ENCODE measurements at places on chromosomes 7 and 10.

DNA sequence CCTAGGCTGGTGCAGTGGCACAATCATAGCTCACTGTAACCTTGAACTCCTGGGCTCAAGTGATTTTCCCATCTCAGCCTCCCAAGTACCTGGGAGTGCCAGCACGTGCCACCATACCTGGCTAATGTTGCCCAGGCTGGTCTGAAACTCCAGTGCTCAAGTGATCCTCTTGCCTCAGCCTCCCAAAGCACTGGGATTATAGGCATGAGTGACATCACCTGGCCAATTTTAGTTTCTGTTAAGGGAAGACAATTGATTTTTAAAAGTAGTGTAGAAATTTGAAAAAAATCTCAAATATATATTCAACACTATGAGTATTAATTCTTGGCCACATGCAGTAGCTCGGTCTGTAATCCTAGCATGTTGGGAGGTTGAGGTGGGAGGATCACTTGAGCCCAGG lies 121.9 kb upstream of the RHEB start:
- DNase-seq: no peak

DNA sequence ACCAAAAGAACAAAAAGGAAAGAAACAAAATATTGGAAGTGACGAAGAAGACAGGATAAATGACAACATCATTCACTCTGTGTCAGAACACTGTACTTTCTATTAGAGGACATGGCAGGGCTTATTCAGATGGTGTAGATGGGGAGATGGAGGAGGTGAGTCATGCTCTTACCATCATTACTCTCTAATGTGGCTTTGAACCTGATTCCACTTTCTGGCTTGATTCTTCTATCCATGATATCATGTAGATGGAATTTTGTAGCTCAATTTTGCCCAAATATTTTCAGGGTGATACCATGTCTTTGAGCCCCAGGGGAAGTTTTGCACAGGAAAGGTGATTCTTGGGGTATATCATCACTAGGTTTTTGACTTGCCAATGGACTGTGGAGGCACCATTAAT lies 91.7 kb downstream of the CFAP58 start:
- no peak for DNase-seq

GRCh38 chr10:92678206-92678605 lies 11.5 kb upstream of the HHEX start:
- no peak for DNase-seq

DNA sequence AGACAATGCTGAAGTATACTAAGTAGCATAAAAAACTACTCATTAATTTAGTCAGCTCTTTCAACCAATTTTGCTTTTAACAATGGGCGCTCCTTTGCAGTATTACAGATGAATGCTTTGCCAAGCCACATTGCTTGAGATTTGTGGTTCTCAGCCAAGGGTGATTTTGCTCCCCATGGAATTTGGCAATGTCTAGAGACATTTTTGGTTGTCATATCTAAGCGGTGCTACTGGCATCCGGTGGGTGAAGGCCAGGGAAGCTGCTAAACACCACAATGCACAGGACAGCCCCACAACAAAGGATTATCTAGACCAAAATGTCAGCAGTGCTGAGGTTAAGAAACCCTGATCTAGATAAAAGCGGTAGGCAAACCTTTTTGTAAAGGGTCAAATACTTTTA lies 112.0 kb downstream of the UBE2H start:
- no peak for DNase-seq

GRCh38 chr7:114710499-114710898 lies 211.4 kb upstream of the MDFIC start:
- DNase-seq: no peak

DNA sequence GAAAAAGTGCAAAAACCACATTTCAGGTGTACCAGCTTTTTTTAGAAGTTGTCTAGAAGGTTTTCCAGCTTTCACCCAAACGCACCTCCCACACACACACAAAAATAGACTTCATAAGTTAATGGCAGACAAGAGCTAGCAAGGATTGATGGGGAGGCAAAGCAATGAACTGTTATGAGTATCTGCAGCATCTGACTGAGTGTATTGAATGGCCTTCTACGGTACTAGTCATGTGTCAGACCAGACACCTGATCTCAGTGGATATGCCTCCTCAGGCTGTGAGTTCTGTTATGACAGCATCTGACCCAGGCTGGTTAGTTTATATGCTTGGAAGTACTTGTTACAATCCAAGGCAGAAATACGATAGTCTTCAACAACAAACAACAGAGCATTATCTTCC lies 406.1 kb upstream of the AUTS2 start:
- DNase-seq: no peak

- no peak for DNase-seq
Observed at GRCh38 chr10:22338931-22339330, 6.4 kb upstream of the SPAG6 start.

DNA sequence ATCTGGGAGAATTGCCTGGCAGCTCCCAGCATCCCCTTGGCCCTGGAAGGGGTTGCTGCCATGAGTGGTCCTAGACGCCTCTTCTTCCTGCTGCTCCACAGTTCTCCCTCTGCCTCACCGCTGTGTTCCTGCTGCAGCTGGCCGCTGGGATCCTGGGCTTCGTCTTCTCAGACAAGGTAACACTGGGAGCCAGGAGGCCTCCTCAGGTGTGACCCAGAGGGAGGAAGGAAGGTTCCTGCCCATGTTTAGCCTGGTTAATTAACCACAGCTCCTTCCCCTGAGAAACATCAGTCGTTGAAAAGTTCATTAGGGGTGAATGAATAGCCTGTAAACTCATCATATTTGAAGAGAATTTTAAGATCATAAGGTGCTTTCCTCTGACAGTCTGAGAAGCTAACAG lies 18.2 kb downstream of the TSPAN33 start:
- no peak for DNase-seq

GRCh38 chr10:87671139-87671815 lies 11.6 kb downstream of the PAPSS2 start:
- no peak for DNase-seq

DNA sequence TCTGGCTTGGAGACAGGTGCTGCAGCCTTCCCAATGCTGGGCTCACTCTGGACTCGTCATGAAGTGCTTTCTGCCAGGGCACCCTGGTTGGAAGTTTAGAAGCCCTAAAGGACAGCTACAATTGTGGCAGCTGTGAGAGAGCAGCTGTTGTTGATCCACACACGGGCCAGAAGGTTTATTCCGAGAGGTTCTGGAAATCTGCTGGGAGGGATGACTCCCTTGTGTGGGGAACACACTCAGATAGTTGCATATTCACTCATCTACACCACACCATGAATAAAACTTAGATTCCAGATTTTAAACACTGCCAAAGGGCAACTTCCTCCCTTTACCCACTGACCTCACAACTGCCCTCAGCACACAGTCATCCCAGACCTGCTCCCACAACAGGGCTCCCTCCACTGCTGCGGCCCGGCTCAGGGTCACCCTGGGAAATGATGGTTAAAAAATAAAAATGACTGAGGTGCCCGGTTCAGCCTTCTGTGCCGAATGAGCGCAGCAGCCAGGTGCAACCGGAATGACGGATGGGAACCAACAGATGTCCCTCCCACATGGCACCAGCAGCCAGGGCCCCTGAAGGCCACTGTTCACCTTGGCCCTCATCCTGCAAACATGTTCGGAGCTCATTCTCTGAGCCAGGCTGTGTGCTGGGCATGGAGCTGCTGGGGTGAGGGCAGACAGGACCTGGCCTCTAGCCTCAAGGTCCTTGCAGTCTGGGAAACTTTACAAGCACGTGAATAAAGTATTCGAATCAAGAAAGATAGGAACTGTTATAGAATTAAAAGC lies 40.2 kb downstream of the ASB13 start:
- DNase-seq: no peak

DNA sequence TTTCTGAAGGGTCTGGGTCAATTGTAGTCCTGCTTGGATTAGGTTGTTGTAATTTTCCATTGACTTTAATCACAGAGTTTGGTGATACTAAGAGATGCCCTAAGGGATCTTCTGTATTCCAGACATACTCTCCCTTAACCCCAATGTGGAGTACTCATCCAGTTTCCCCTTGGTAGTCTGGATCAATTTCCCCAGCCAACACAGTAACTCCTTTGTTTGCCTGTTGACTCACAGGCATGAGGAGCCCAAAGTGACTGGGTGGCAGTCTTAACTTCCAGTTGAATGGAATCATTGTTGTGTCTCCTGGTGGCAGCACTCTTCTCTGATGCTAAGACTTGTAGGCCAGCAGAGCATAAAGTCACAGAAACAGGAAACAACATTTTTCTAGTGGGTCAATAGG lies 41.5 kb upstream of the PIK3CG start:
- no peak for DNase-seq

- DNase-seq: no peak
Observed at GRCh38 chr10:60224066-60224705, 165.5 kb downstream of the ANK3 start.

DNA sequence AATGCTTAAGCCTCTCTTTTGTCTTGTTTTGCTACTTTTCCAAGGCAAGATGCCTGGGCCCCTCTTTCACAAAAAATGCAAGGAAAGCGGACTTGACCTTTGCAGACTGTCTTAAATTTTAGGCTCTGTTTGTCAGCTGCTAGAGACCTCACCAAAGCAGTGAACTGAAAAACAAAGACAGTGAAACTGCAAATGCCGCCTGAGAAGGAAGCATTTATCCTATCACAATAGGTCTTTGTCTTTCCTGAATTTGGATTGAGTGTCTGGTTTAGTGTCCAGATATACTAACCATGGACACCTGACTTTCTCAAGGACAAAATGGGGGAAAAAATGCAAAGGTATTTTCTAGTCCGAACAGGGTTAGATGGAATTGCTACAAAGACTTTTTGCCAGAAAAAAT lies 256.9 kb downstream of the INHBA start:
- peak; percentile 35 for DNase-seq

- DNase-seq: no peak
Observed at GRCh38 chr10:44325596-44326307, 59.1 kb downstream of the CXCL12 start.

GRCh38 chr10:123175389-123176387 lies 21.5 kb downstream of the BUB3 start:
- DNase-seq: no peak

DNA sequence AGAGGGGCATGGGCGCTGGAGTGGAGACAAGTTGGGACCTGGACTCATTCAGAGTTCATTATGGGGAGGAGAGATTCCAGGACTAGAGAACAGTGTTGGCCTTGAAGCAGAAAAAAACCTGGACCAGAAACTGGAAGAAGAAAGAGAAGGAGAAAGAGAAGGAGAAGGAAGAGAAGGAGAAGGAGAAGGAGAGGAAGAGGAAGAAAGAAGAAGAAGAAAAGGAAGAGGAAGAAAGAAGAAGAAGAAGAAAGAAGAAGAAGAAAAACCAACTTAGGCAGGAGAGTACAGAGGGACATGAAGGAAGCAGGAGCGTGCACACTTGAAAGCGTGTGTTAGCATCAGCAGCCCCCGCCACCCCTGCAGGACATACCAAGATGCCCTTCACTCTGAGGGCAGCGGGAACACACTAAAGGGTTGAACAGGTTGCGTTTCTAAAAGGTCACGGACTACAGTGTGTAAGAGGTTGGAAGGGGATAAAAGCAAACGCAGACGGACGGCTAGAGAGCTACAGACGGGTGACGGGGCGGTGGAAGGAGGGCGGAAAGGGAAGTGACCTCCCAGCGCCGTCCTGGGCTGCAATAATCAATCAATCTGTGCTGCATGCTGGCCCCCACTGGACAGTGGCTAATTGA lies 95.3 kb downstream of the SEC61G start:
- no peak for DNase-seq

GRCh38 chr10:119268871-119269506 lies 61.6 kb downstream of the GRK5 start:
- no peak for DNase-seq

DNA sequence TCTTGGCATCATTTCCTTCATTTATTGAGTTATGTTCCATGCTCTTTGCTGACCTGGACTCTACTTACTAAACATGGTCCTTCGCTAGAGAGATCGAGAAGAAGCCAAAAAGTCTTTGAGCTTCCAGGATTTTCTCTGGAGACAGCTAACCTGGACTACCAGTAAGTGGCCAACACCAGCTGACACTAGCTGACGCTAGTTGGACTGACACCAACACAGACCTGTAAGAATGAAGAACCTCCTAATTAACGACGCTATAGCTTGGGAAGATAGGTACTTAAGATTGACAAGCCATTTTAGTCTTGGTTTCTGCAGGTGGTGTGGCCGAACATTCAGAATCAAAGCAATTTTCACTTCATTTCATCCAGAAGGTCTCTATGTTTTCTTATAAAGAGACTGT lies 66.4 kb downstream of the GALNT17 start:
- no peak for DNase-seq

DNA sequence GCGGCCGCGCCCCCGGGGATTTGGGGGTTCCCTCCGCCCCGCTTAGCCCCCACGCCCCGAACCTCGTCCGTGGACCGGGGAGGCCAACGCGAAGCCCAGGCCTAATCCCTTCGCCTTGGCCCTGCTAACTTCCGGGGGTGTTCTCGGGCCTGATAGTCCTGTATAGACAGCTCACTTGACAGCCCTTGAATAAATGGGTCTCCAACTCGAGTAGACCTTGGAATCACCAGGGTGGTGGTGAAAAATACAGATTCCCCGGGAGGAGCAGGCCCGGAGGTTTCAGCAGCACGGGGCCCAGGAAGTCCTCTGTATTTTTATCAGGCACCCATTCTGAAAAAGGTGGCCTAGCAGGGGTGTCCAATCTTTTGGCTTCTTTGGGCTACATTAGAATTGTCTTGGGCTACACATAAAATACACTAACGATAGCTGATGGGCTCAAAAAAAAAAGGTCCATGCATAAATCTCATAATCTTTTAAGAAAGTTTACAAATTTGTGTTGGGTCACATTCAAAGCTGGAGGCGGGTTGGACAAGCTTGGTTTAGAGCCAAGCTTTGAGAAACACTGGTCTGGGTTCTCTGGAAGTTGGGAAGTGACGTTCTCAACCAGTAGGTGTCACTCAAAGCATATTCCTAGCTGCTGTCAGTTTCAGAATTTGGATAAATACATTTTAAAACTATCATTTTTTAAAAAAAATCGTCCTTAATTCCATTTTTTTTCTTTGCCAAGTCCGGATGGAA lies 221.7 kb downstream of the PHTF2 start:
- DNase-seq: peak; percentile 88

- DNase-seq: no peak
Observed at GRCh38 chr10:136465-136762, 1.2 kb downstream of the ZMYND11 start.

GRCh38 chr7:96040250-96040772 lies 268.0 kb downstream of the DYNC1I1 start:
- no peak for DNase-seq

GRCh38 chr10:102985811-102986210 lies 67.7 kb downstream of the CNNM2 start:
- no peak for DNase-seq

GRCh38 chr7:154842591-154842990 lies 160.3 kb downstream of the PAXIP1 start:
- DNase-seq: no peak

GRCh38 chr10:100014071-100014762 lies 4.5 kb upstream of the DNMBP start:
- DNase-seq: no peak

DNA sequence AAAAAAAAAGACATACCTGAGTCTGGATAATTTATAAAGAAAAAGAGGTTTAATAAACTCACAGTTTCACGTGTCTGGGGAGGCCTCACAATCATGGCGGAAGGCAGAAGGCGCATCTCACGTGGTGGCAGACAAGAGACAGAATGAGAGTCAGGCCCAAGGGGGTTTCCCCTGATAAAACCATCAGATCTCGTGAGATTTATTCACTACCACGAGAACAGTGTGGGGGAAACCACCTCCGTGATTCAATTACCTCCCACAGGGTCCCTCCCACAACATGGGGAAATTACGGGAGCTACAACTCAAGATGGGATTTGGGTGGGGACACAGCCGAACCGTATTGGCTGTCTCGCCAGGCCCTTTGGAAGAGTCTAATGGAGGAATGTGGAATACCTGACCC lies 9.0 kb upstream of the MAFK start:
- DNase-seq: no peak
